ENCODE measurements at places on chromosomes 3 and 15.

DNA sequence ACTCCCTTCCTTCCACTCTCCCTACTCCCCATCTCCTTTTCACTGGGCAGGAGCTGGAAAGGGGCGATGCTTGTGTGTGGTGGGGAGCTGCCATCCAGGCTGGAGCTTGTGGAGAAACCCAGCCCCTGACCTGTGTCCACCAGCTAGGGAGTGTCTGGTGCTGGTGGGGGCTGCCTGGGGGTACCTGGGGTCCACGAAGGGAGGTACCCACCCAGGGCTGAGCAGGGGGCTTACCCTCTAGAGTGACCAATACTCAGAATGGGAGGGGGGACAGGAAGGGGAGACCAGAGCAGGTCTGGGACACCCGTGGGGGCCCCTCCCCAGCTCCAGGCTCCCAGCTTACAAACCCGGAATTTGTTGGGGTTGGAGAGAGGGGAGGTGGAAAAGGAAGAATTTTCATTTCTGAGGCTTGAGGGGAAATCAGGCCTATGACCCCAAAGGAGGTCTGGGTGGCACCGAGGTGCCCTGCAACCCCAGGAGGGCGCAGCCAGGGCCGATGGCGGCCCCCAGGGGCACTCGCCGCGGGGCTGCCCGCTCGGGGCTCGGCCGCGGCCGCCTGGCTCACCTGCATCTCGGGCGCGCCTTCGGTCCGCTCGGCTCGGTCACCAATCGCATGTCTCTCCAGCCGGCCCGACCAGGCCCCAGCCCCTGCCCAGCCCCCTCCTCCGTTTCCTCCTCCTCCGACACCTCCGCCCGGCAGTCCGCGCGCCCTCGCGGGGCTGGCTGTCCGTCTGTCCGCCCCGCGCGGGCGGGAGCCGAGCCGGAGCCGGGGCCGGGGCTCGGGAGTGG is 773 bp downstream of the LINGO1 start:
- no peak for ATAC-seq
- H3K27me3 ChIP-seq: peaks cover 72% of the 10 kb centered on the region
- no peak overlapping the region for H3K27ac ChIP-seq
- peak overlapping the region; percentile 26 for H3K4me3 ChIP-seq

DNA sequence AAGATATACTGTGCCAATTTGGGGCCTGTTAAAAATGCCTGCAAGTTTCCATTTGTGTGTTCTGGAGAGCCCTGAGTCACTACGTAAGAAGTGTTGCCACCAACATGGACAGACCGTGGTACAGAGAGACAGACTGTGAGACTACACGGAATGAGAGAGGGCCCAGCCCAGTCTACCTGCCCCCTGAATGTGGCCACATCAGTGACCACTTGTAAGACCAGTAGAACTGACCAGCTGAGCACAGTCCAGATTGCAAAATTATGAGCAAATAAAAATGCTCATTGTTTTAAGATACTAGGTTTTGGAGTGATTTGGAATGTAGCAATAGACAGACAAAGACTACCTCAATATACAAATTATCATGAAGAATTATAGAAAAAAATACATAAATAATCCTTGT is 42.0 kb downstream of the ATR start:
- no peak overlapping the region for H3K4me3 ChIP-seq
- H3K27ac ChIP-seq: no peak overlapping the region
- ATAC-seq: no peak
- no peaks in the 10 kb centered on the region for H3K27me3 ChIP-seq
- peaks cover 55% of the 10 kb centered on the region for H3K36me3 ChIP-seq

DNA sequence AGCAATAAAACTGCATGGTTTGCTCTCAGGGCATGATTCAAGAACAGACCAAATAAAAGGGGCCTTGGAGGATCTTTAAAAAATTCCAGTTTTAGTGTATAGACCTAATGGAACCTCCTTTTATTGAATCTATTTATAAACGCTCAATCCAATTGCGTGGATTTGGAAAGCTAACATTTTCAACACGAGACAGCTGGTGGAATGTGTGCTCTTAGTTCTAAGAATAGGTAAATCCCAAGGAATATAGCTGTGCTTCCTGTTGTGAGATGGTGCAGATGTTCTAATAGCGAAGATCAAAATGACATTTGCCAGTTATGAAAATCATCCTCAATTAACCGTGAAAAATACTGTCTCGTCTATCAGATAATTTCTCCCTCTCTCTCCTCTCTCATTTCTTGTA is 192.5 kb downstream of the ATP10A start:
- H3K36me3 ChIP-seq: no peaks in the 10 kb centered on the region
- H3K4me1 ChIP-seq: no peaks in the 10 kb centered on the region
- H3K27me3 ChIP-seq: peaks cover 12% of the 10 kb centered on the region
- H3K27ac ChIP-seq: no peak overlapping the region
- ATAC-seq: no peak

- no peak overlapping the region for H3K4me3 ChIP-seq
- H3K27me3 ChIP-seq: no peaks in the 10 kb centered on the region
- H3K36me3 ChIP-seq: no peaks in the 10 kb centered on the region
- ATAC-seq: no peak
Observed at GRCh38 chr3:129239991-129240390, 9.4 kb upstream of the COPG1 start.

All from stimulated activated memory B cell treated with anti-CD40 and anti-IgM and Interleukin-4, amounts not matched to agents 10 μg/mL and 1 μg/mL and 100 μg/mL, for 72 hours (primary cell).